ENCODE measurements at places on chromosomes 11 and 22.

DNA sequence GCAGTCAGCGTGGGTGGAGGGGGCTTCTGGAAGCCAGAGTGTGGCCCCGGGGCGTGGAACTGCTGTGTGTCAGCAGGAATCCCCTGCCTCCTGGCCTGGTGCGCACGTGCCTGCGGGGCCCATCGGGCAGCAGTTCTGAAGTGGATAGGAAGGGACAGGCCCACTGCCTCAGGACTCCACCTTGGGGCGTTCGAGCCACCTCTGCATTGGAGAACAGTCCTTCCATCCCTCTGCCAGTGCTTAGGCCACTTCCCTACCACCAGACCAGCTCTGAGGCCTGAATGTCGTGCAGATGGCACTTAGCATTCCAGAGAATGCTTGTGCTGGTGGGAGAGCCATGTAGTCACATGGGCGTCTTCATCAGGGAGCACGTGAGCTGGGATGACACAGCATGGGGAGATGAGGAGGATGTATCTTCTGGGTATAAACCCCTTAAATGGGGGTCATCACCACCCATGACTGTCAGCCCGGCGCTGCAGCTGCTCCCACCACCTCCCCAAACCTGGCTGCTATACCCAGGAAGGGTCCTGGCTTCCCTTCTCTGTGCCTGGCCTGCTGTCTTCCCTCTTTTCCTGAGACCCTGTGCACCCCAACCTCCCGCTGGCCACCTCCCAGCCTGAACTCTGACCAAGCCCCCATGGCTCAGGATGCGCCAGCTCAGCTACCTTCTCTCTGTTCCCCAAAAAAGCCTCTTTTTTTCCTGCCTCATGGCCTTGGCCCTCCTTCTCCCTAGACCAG, 9.7 kb downstream of the INCENP start:
- no peak for DNase-seq

DNA sequence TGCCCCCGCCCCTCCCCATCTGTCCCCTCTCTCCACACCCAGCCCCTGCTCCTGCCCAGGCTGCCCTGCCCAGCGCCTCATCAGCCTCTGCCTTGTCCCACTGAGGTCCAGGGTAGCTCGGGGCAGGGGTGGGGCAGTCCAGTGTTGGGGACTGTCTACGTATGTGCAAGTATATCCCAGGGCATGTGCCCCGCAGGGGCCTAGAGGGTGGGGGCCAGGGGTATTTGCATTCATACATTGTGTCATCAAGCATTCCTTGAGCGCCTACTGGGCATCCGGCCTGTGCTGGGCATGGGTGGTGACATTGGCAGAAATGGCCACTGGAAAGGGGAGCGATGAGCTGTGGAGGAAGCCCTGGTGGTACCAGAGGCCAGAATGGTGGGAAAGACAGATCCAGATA, 17.6 kb upstream of the TAB1 start:
- no peak for DNase-seq

- no peak for DNase-seq
These were observed 9.4 kb upstream of the FBLN1 start for GRCh38 chr22:45493286-45493771.

GRCh38 chr11:121236115-121237001, 56.2 kb upstream of the SC5D start:
- no peak for DNase-seq

DNA sequence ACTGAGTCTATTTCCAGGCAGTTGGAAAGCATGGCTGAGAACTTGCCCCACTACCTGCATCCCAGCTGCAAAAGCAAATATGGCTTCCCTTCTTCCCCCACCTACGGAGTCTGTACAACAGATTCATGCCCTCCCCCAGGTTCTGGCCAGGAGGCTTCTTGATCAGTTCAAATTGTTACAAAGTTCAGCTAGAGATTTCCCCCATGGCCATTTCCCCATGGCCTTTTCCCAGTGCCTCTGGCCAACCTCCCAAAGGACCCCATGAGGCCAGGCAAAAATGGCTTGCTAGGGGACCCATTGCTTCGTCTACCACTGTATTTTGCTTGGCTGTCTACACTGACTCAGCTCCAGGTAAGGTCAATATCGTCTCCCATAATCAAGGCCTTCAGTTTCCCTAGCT, 203.3 kb downstream of the DLG2 start:
- DNase-seq, result no peak

GRCh38 chr11:111569476-111569875, 29.0 kb downstream of the LAYN start:
- DNase-seq, result no peak

DNA sequence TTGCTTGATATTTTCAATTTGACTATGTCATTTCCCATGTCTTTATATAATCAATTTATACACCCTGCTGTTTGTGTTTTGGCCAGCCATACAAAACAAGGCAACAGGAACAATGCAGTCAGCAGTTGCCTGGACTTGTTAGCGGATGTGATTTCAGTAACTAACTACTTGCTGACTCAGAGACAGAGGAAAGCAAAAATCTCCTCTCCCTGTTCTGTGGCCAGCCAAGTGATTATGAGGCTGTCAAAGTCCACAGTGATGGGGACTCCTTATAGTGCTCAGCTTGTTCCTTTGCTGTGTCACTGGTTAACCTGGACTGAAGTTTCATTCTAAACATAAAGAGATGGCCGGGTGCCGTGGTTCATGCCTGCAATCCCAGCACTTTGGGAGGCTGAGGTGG, 32.6 kb upstream of the APLP2 start:
- DNase-seq, result no peak

DNA sequence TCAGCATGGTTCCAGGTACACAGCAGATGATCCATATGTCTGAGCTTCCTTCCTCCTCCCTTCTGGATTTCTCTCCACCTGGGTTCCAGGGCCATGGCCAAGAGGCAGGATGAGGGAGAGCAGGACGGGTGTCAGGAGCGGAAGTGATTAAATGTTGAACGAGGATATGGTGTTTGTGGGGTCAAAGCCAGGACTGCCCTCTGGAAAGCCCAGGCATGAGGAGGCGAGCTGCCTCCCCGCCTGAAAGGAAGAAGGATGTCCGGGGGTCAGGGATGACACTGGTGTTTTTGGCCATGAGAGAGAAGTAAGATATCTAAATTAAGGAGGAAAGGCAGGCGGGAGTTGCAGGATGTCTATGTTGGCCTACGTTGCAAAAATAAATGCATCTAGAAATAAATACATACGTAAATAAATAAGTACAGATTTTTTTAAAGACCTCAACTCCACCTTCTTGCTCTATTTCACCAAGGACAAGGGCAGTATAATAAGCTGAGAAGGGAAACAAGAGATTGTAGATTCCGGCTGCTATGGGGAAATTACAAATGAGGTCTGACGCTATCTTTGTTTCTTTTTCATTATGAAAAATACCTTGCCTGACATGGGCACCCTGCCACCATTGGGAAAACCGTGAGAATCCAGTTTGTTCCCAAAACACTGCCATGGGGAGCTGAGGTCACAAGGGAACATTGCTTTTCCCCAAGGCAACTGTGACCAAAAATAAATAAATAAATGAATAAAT, 27.6 kb upstream of the LIPT2 start:
- DNase-seq, result no peak

- DNase-seq, result no peak
These were observed 15.2 kb downstream of the NAT10 start for GRCh38 chr11:34120651-34121050.

- DNase-seq, result no peak
These were observed 116.2 kb downstream of the ZBTB16 start for GRCh38 chr11:114175706-114176105.

DNA sequence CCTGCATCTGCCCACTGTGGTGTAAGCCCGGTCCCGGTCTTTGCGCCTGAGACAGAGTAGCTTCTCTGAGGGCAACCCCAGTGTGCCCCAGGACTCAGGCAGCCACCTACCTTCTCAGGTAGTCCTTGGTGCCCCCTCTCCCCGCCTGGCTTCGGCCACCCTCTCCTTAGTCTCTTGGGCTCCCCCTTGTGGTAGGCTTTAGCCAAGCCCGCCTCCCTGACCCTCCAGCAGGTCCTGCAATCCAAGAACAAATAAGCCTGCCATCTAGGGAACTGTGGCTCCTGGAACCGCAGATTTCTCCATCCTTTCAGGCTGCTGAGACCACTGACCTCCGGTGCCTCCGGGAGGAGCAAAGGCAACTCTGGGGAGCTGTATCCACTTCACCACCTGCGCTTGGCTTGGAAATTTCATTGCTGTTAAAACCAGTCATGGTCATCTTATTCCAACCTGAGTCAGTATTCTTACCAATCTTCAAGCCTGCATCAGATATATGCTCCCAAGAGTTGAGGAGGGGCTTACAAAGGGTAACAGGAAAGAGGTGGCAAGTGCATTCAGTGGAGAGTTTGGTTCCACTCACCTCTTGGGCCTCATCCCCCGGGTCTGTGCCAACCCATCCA, 52.8 kb upstream of the TENM4 start:
- DNase-seq, result no peak

DNA sequence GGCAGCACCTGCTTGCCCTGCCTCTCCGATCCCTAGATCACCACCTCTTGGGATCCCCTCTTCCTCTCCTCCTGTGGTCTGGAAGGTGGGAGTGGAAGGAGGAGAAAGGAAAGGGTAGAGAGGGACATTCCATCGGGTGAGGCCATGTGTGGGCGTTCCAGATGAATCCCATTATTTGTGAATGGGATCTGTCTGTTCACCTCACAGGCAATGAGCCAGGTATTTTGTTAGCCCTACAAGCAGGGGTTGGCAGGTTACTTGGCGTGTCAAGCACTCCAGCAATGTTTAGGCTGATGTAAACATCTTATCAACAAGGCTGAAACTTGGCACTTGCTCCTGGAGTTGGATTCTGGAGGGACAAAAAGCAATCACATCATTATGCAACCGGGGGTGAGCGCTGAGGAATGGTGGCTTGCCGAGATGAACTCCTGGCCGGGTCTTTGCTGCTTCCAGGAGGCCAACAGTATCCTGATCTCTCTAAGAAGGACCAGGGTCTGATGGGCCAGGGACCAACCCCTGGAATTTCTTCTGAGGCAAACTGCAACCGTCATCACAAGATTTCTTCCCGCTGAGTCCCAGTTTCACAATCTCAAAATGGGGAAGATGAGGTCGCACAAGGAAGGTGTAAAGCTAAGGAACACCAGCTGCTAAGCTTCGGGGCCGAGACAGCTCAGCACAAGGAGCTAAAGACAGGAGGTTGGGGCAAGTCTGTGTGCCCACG, 7.8 kb downstream of the ADAMTS8 start:
- DNase-seq, result no peak

GRCh38 chr22:50537765-50538164, 7.9 kb upstream of the KLHDC7B start:
- no peak for DNase-seq

DNA sequence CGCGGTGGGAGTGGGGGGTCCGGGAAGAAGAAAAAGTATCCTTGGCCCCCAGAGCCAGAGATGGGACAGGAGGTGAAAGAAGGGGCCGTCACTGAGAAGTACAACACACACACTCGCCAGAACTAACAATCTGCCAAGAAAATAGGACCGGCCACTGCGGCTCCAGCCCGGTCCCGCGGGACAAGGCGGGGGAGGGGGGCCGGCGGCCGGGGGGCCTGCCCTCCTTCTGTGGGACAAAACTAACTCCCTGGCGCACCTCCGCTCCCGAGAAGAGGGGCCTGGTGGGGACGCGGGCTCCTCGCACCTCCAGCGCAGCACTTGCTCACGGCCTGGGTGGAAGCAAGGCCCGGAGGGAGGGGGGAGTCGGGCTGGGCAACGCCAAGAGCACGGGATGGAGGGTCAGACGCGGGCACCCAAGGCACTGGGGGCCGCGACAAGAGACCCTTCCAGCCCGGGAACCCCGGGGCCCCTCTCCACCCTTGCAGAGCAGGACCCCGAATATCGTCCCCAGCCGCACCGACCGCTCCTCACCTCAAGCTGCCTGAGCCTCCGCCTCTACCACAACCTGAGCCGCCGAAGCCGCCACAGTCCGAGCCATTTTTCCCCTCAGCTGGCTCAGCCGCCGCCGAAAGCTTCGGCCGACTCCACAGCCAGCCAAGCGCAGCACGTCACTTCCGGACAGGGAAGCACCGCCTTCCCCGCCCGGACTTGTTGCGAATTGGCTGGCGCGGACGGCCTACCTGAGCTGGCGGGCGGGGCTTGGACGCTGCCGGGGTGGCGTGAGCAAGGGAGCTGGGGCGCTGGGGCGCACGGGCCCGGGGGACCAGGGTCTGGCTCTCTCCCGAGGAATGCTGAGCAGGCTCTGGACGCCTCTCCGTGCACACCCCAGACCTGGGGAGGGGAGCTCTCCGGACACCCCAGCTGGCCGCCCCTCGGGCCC, at the start of gene PIK3C2A:
Gene PIK3C2A, minus strand, starts transcription at position 670 of the 940 bp plus-strand sequence. CDS start 38,245 bp downstream, outside the sequence.
- DNase-seq, result peak; percentile 91

- DNase-seq, result no peak
These were observed 208.6 kb downstream of the DBX1 start for GRCh38 chr11:19951558-19952115.

GRCh38 chr11:117875382-117876058, 938 bp downstream of the FXYD6 start:
- no peak for DNase-seq

DNA sequence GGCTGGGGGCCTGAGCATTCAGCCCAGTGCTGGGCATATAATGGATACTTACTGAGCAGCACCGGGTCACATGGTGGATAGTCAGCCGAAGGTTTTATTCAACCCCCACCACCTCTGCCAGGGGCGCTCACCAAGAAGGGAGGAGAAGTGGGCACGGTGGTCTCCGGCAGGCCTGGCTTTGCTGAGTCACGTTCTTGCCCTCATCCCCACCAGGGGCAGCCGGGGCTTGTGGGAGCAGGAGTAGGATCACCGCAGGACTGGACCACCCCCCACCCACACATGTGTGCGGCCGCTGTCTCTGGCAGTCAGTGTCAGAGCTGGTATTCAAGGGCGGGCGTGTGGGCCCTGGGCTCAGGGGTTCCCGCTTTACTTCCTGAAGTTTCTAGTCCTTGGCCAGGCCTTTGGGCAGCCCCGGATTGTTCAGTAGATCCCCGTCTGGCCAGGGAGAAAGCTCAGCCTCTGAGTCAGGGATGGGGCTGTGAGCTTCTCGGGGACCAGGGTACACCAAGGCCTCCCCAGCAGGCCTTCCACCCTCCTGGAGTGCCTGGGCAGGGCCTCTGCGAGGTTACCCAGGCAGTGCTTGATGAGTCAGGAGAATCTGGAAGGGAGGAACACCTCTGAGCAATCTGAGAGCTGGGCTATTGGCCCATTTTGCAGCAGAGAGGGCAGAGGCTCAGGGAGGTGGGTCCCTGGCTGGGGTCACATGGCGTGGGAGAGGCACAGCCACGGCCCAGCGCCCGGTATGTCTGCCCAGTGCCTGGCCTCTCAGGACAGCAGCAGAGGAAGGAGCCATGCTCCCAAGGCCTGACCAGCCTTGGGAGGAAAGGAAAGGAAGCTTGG, 60.6 kb downstream of the RTL6 start:
- DNase-seq, result no peak

Measured in stimulated activated CD8-positive, alpha-beta memory T cell treated with anti-CD3 and anti-CD28 coated beads, Interleukin-4, amount 100 ng/mL, for 1 hour (primary cell).